AG10803 (cell line): ENCODE measurements at places on chromosomes 6 and 20.
A peak's percentile ranks its signal among the peaks of the same experiment; 100 is the strongest.

GRCh38 chr20:37396416-37397075 lies 50.6 kb downstream of the SRC start:
- no peak for DNase-seq

- DNase-seq = no peak
Measured at GRCh38 chr6:70299456-70299855, 3.4 kb downstream of the COL9A1 start.

GRCh38 chr6:8415280-8415679 lies 20.1 kb downstream of the SLC35B3 start:
- no peak for DNase-seq

DNA sequence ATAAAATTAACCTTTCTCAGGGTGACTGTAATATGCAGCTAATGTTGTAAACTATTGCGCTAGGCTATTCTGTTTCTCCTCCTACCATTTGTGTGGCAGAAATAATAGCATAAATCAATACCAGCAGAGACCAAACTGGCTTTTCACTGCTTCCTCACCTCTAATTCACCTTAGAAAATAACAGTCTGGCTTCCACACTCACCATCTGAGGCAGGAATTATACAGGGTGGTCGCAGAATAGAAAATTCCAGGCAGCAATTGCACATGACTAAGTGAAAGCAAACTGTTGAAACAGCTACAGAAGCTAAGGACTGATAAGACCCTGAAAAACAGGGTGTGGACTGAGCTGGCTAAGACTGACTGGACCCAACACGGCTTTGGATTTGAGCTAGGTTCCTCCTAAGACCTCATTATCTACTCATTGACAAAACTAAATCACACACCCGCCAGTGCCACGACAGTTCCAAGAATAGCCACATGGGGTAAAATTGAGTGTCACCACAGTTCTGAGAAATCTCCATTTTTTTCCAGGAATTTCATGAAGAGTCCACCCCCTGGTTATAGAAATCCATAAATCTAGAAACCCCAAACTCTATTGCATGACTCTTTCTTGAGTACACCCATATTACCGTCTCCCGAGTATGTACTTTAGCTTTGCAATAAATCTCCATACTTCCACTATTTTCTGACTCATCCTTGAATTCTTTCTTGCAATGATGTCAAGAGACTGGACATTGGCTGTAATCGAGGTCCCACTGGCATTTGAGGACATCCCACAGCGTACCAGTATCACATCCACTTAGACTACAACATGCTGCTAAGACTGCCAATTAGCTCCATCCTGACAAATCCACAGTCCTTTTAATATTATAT lies 60.9 kb upstream of the KCNQ5 start:
- peak; percentile 74 for DNase-seq

DNA sequence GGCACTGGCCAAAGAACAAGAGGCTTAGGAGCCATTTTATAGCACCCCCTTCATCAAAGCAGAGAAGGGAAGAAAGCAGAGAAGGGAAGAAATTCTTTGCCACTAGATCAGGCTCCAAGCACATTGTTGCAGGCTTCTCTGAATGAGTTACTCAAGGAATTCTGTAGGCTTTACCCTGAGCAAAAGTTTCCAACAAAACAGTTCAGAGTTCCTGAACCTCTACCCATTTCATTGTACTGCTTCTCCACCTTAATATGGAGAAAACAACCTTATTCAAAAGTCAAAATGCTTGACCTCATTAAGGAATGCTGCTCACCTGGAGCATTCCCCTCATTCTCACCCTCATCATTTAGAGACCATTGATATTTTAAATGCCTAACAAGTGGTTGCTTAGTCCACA lies 115.5 kb upstream of the LOC128125822 start:
- DNase-seq = no peak

GRCh38 chr6:164996838-164997237 lies 312.6 kb downstream of the C6orf118 start:
- no peak for DNase-seq
